Anterior cingulate cortex (tissue), 58 donors: ENCODE measurements at places on chromosomes 2 and 18.

DNA sequence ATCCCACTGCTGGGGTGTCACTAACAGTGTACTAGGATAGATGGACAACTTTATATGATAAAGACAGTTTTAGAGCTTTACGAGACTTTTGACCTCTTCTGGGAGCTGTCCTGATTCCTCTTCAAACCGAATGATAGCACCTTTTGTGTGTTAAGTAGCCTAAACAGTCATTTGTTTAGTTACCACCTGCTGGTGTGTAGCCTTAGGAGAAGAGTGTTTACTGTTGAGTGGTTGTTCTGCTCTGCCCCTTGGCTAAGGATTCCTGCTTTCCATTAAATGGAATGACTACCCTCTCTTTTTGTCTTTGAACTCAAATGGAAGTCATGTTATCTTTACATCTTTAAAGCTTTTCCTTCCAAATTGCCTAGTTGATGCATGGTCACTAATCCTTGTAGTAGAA lies 28.0 kb upstream of the MGAT5 start:
- DNase-seq = no peak

DNA sequence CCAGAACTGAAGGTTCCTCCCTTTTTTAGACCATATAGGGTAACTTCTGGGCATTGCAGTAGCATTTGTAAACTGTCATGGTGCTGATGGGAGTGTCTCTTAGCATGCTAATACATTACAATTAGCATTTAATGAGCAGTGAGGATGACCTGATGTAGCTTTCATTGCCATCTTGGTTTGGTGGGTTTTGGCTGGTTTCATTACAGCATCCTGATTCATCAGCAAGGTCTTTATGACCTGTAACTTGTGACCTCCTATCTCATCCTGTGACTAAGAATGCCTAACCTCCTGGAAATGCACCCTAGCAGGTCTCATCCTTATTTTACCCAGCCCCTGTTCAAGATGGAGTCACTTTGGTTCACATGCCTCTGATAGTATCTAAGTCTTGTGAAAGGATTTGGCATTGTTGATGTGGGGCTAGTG lies 159.0 kb downstream of the TMX3 start:
- DNase-seq = no peak

DNA sequence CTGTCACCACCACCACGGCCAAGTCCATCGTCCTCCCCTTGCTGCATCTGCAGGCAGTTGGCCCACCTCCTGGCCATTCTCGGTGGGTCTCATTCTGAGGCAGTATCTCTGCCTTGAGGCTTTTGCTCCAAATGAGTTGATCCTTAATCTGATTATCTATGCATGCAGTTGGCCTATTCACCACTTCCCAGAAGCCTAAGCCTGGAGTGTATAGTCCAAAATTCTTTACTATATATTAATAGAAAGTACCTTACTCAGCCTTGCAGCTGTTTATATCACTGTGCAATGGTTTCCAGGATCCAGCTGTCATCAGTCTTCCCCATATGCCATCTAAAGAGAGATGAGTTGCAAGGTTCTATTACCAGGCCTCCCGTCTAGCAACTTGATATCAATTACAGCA lies 292.4 kb downstream of the SS18 start:
- no peak for DNase-seq

DNA sequence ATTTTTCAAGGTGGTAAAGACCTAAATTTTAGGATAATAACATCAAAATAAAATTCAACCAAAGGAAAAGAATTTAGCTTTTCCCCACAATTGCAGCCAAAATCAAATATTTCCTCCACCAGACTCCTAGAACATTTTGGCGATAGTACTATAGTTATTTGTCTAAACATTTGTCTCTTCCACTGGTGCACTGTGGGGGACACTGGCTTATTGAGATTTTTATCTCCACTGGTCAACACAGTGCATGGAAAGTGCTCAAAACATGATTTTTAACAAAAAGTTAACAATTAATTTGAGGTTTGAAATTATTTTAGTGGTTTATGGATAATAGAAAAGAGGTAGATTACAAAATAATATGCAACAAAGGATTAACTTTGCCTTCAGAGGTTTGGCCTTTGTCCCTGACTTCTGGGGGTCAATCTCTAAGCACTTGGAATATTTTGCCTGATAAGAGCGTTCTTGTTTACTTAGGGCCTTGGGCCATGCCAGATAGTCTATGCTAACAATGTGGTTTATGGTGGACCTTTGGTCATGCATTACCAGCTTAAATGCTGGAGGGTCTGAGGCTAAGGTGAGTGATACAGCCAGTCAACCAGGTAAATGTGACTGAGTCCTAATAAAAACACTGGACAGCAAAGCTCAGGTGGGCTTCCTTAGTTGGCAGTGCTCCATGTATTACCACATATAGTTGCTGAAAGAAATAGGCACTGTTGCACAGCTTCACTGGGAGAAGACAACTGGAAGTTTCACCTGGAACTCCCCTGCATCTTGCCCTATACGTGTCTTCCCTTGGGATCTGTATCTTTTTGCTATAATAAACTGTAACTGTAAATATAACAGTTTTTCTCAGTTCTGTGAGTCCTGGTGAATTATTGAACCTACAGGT lies 67.2 kb upstream of the SATB2 start:
- no peak for DNase-seq

GRCh38 chr18:72539901-72540300 lies 4.2 kb downstream of the CBLN2 start:
- DNase-seq = no peak

GRCh38 chr2:7886666-7887065 lies 795.2 kb upstream of the ID2 start:
- DNase-seq = no peak

GRCh38 chr2:163528640-163529217 lies 207.1 kb downstream of the FIGN start:
- DNase-seq = no peak

DNA sequence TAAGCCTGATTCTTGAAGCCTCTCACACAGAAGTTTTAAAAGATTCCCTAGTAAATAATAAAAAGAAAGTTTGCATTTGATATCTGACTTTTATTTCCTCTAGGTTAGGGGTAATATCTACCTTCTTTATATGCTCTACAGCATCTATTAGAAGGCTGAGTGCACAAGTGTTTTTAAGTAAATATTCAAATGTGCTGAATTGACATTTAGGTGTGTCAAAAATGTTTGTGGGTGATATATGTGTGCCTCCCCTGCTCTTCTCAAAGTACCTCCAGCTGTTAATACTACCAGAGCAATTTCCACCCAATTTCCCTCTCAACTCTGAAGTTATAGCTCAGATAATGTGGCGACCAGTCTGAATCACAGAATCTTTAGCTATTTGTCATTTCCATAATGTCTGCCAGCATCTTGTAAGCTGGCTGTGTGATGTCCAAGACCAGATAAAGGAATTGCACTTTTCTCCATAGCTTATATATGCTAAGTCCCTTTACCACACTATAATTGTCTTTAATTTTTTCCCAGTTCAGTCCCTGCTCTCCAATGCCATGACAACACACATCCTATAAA lies 24.4 kb upstream of the ERMN start:
- DNase-seq = no peak

DNA sequence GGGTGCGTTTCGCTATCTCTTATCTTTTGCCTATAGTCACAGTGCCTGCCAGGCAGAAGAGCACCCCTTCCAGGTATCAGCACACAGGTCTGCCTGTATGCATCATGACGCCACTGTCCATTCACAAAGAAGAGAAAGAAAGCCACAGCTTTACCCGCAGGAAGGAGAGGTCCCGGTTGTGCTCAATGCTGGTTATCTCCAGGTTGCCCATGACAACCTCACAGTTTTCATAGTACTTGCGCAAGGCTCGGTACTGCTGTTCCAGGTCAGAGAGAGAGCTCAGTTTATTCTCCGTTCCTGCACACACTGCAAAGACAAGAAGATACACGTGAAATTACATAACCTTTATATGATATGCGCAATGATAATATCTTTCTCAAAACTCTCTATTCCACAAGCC lies 414.0 kb downstream of the ERBB4 start:
- DNase-seq = no peak

DNA sequence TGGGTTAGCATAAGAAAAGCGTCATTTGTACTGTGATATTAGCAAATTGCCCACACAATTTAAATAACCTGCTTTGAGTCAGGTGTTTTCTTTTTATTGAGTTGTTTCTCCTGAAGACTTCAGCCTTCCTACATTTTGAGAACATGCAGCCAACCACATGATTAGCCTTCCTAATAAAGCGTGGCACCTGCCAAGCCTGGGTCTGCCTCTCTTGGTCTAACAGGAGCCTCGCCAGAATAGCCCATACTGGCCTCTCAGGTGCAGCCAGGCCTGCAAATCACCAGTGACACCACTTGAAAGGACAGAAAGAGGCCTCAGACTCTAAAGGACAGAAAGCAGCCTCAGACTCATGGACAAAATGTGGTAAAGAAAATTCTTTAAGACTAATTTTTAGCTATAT lies 653.8 kb downstream of the BCL11A start:
- no peak for DNase-seq

DNA sequence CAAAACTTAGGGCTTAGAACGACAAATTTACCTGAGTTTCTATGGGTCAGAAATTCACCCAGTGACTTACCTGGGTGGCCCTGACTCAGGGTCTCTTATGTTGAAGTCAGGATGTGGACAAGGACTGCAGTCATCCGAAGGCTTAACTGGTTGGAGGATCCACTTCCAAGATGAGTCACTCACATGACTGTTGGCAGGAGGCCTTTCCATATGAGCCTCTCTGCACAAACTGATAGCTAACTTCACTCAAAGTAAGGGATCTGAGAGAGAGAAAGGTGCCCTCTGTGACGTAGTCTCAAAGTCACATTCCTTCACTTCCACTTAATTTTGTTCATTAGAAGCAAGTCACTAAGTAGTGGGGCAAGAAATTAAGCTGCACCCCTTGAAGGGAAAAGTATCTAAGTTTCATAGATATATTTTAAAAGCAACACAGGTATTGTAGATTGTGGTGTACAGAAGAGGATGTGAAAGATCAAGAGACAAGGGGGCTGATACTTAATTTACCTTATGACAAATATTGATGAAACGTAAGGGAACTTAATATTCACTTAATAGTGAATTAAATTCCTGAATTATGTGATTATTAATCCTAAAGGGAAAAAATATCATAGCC lies 48.4 kb downstream of the TANK start:
- no peak for DNase-seq

GRCh38 chr18:32380559-32380958 lies 90.1 kb downstream of the GAREM1 start:
- no peak for DNase-seq

DNA sequence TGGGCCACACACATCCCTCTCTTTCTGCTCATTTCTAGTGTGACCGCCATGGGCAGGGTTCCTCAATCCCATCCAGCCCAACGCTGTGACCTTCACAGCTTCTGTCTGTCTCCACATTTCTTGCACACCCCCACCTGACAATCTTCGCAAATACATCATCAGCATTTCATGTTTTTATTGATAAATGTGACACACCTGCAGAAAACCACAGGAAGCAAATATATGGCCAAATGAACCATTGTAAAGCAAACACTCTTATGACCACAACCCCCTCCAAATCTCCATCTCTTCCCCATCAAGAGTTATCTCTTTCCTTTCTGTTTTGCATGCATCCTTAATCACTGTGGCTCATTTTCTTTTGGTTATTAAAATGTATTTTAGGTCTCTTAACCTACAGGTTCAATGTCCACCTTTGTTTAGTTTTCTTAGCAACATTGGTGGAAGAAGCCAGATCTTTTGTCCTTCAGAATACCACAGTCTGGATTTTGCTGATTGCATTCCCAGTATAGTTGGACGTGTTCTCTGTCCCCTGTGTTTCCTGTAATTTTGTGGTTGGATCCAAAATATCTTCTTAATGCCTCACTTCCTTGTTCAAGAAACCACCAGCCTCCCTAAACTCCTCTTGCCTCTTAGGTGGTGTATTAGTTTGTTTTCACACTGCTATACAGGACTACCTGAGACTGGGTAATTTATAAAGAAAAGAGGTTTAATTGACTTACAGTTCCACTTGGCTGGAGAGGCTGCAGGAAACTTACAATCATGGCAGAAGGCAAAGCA lies 9.8 kb upstream of the NCK2 start:
- DNase-seq = no peak

DNA sequence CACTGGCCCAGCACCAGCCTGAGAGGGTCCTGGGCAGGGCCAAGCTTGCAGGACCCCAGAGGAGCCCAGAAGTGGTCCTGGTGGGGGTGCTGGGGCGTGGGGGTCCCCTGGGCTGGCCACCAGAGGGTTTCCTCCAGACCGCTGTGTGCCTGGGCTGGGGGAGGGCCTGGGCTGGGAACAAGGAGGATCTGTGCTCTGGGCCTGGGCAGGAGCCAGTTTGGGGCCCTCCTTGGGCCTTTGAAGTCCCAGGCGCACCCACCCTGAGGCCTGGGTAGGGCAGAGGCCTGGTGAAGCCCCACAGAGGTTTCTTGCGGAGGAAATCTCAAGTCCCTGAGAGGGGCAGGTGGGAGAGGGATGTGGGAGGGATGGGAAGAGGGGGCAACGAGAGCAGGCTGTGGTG lies 63.4 kb upstream of the GPC1 start:
- no peak for DNase-seq

DNA sequence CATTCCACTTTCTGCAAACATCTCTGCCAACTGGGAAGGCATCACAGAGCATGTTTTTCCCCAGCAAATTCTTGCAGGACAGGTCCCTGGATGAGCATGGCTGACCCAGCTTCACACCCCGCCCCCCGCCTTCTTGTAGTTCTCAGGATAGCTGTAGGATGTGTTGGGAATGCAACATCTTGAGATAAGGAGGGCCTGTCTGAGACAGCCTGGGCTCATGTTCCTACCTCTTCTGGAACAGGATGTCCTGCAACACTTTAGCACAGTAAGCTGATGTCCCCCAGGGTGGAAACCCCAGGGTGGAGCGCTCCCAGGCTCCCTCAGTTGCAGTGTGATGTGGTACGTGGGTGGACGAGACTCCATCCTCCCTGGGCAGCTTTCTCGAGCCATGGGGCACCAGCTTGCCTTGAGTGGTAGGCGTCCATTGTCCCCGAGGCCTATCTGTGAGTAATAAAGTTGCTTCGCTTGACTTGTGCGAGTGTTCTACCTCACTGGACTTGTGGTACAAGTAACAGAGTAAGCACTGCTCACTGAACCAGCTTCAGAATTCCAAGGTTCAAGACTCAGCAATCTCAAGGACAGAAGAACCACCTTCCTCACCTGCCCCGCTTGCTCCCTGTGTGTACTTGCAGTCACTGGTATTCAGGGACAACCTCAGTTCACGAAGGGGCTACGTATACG lies 48.6 kb downstream of the EMX1 start:
- no peak for DNase-seq

GRCh38 chr18:58947136-58947732 lies 82.6 kb downstream of the ZNF532 start:
- no peak for DNase-seq

DNA sequence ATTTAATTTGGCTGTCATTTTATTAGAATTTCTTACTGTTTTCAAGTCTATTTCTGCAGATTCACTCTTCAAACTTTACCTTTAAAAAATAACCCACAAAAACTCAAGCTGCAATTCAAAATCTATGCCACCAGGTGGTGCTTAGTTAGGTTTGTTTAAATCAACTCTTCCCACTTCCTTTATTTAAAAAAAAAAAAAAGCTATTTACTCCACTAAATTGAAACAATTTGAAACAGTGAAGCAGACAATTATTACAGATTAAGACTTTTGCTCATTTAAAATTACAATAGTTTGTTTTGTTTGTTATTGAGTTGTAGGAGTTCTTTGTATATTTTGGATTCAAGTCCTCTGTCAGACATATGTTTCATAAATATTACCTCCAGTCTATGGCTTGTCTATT lies 300.0 kb downstream of the PDE11A start:
- no peak for DNase-seq
